ENCODE measurements at places on chromosomes 16 and 17. TPM values are rescaled to one million over a fixed set of nuclear protein-coding genes. Genes with fewer than 3 reads are reported as not detected.

CD300LB gene
- not detected for total RNA-seq

CFAP119 gene
- total RNA-seq: 4.8 TPM

TLCD2 gene
- not detected for total RNA-seq

CALB2 gene
- not detected for total RNA-seq

SRL gene
- total RNA-seq: not detected

CD300H gene
- total RNA-seq: not detected

DNA sequence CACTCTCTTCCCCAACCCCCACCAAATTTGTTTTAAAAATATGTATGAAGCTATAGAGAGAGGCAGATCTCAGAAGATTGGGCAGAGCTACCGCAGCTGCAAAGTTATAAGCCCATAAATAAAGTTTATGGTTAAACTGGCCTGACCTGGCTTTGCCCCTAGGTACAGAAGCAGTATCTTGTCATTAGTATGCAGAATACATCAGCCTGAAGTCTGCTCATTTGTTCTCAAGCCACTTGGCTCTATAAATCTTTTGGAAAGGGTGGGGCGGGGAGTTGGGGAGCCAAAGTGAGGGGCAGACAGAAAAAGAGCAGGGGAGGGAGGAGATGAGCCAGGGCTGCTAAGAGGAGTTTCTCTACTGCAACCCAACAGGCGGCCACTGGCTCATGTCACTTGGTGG lies 113.2 kb downstream of the SOX9 start:
- DNase-seq: no peak
- no peaks in the 10 kb centered on the region for H3K27me3 ChIP-seq
- no peaks in the 10 kb centered on the region for H3K4me1 ChIP-seq
- no peak overlapping the region for H3K4me3 ChIP-seq

DNA sequence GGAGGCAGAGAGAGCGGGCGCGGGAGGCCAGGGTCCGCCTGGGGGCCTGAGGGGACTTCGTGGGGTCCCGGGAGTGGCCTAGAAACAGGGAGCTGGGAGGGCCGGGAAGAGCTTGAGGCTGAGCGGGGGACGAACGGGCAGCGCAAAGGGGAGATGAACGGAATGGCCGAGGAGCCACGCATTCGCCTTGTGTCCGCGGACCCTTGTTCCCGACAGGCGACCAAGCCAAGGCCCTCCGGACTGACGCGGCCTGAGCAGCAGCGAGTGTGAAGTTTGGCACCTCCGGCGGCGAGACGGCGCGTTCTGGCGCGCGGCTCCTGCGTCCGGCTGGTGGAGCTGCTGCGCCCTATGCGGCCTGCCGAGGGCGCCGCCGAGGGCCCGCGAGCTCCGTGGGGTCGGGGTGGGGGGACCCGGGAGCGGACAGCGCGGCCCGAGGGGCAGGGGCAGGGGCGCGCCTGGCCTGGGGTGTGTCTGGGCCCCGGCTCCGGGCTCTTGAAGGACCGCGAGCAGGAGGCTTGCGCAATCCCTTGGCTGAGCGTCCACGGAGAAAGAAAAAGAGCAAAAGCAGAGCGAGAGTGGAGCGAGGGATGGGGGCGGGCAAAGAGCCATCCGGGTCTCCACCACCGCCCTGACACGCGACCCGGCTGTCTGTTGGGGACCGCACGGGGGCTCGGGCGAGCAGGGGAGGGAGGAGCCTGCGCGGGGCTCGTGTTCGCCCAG lies 1.2 kb upstream of the CBX4 start:
- peaks cover 35% of the 10 kb centered on the region for H3K27me3 ChIP-seq
- H3K4me1 ChIP-seq: peaks cover 47% of the 10 kb centered on the region
- peak overlapping the region; percentile 61 for H3K27ac ChIP-seq
- DNase-seq: peak; percentile 46

DNA sequence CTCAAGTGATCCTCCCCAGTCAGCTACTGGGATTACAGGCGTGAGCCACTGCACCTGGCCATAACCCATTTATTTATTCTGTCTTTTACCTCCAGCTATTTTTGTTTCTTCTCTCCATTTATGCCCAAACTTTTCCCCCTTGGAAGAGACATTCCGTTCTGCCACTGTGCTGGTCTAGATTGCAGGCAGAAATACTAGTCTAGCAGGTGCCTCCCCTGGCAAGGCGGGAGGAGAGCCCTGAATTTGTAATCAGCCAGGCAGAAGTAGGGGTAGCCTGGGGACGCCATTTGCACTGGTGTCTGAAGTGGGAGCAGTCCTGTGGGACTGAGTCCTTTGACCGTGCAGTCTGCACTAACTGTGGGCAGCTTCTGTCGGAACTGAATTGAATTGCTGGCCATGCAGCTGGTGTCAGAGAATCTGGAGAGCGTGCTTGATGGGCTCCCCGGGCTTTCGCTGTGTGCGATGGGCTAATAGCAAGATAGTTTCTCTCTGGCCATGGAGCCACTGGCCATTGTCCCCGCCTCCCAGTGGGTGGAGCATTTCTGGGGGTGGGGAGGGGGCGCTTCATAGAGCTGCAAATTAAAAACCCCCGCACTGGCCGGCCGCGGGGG lies 31.5 kb upstream of the LITAF start:
- H3K36me3 ChIP-seq: peaks cover 11% of the 10 kb centered on the region
- DNase-seq: no peak
- H3K27me3 ChIP-seq: no peaks in the 10 kb centered on the region
- H3K27ac ChIP-seq: no peak overlapping the region
- no peak overlapping the region for H3K4me3 ChIP-seq

- peak overlapping the region; percentile 84 for H3K4me3 ChIP-seq
- no peaks in the 10 kb centered on the region for H3K27me3 ChIP-seq
- H3K36me3 ChIP-seq: peaks cover 29% of the 10 kb centered on the region
- DNase-seq: peak; percentile 68
- H3K27ac ChIP-seq: peak overlapping the region; percentile 92
These were observed 1.5 kb downstream of the MRPL10 start for GRCh38 chr17:47829870-47830269.

DNA sequence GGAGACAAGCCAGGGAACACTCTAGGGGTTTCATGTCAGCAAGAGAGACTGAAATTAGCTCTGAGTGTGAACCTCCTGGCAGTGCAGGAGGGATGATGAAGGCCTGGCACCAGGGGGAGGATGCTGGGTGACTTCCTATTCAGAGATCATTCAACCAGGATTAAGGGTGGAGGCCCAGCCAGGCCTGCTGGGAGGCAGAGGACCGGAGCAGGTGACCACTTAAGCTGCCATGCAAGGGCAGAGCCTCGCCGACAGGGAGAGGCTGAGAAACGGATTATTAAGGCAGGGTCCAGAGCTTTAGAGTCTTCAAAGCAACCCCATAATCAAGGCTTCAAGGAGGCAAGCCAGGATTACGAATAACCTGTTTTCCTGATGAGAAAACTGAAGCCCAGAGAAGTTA lies 10.6 kb upstream of the SRCIN1 start:
- H3K4me3 ChIP-seq: no peak overlapping the region
- H3K4me1 ChIP-seq: no peaks in the 10 kb centered on the region
- DNase-seq: no peak
- H3K27ac ChIP-seq: no peak overlapping the region
- peaks cover 33% of the 10 kb centered on the region for H3K27me3 ChIP-seq
- no peaks in the 10 kb centered on the region for H3K36me3 ChIP-seq

DNA sequence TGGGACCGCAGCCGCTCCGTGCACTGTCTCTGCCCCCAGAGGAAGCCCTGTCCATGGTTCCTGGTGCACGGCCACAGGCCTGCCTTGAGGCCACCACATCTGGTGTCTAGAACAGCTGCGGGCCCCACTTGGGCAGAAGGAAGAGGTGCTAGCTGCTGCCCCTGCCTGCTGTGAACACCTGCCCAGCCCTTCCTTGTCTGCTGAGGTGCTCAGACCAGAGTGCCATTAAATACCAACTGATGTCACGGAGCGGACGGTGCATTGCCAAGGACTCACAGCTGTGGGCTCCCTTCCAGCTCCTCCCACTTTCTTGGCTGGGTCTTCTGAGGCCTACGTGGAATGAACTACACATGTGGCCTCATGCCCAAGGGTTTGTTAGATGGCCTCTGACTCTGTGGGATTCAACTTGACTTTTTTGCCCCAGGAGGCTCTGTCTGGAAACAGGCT lies 146.1 kb downstream of the RAB11FIP4 start:
- no peak overlapping the region for H3K27ac ChIP-seq
- DNase-seq: no peak
- peaks cover 4% of the 10 kb centered on the region for H3K36me3 ChIP-seq
- H3K27me3 ChIP-seq: no peaks in the 10 kb centered on the region

- no peak overlapping the region for H3K4me3 ChIP-seq
- H3K27ac ChIP-seq: no peak overlapping the region
- H3K27me3 ChIP-seq: no peaks in the 10 kb centered on the region
- no peaks in the 10 kb centered on the region for H3K4me1 ChIP-seq
These were observed 67.4 kb upstream of the SOX9 start for GRCh38 chr17:72053449-72053848.

- no peak overlapping the region for H3K4me3 ChIP-seq
- no peak for DNase-seq
- H3K4me1 ChIP-seq: peaks cover 3% of the 10 kb centered on the region
- H3K27me3 ChIP-seq: peaks cover 29% of the 10 kb centered on the region
- H3K36me3 ChIP-seq: no peaks in the 10 kb centered on the region
These were observed 99.0 kb upstream of the CDH5 start for GRCh38 chr16:66267292-66268014.

- no peak overlapping the region for H3K4me3 ChIP-seq
- no peaks in the 10 kb centered on the region for H3K4me1 ChIP-seq
- H3K36me3 ChIP-seq: no peaks in the 10 kb centered on the region
- no peak overlapping the region for H3K27ac ChIP-seq
- no peaks in the 10 kb centered on the region for H3K27me3 ChIP-seq
- DNase-seq: peak; percentile 26
These were observed 22.2 kb downstream of the CLEC19A start for GRCh38 chr16:19307587-19308241.

DNA sequence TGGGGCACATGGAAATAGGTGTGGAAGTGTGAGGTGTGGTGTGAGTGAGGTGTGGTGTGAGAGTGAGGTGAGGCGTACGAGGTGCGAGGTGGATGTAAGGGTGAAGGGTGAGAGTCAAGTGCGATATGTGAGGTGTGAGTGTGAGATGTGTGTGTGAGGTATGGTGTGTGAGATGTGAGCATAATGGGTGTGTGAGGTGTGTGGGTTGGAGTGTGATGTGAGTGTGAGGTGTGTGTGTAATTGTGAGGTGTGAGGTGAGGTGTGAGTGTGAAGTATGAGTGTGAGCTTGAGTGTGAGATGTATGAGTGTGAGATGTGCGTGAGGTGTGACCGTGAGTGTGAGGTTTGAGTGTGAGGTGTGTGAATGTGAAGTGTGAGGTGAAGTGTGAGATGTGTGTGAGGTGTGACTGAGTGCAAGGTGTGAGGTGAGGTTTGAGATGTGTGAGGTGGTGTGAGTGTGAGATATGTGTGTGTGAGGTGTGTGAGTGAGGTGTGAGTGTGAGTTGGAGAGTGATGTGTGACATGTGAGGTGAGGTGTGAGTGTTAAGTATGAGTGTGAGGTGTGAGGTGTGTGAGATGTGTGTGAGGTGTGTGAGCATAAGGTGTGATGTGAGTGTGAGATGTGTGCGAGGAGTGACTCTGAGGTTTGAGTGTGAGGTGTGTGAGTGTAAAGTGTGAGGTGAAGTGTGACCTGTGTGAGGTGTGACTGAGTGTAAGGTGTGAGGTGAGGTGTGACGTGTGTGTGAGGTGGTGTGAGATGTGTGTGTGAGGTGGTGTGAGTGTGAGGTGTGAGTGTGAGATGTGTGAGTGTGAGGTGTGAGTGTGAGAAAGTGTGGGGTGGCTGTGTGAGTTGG lies 354.0 kb downstream of the FOXL1 start:
- H3K36me3 ChIP-seq: no peaks in the 10 kb centered on the region
- peaks cover 3% of the 10 kb centered on the region for H3K4me1 ChIP-seq
- no peak overlapping the region for H3K27ac ChIP-seq
- DNase-seq: no peak
- H3K27me3 ChIP-seq: peaks cover 37% of the 10 kb centered on the region
- no peak overlapping the region for H3K4me3 ChIP-seq

- H3K27ac ChIP-seq: no peak overlapping the region
- peaks cover 4% of the 10 kb centered on the region for H3K36me3 ChIP-seq
- H3K27me3 ChIP-seq: no peaks in the 10 kb centered on the region
- no peaks in the 10 kb centered on the region for H3K4me1 ChIP-seq
These were observed 20.5 kb downstream of the PLCD3 start for GRCh38 chr17:45111850-45112249.

- H3K36me3 ChIP-seq: peaks cover 14% of the 10 kb centered on the region
- peak within 1 kb of the TSS; percentile 92 for H3K27ac ChIP-seq
These were observed at the start of gene SLC16A3 for GRCh38 chr17:82228842-82229697. TSS of gene SLC16A3 (plus strand) at chr17:82229042. CDS start at chr17:82236009, 6,967 bp downstream.

- no peaks in the 10 kb centered on the region for H3K4me1 ChIP-seq
- no peak overlapping the region for H3K4me3 ChIP-seq
- peaks cover 47% of the 10 kb centered on the region for H3K36me3 ChIP-seq
- DNase-seq: no peak
These were observed 20.6 kb upstream of the CDH15 start for GRCh38 chr16:89150981-89151380.

DNA sequence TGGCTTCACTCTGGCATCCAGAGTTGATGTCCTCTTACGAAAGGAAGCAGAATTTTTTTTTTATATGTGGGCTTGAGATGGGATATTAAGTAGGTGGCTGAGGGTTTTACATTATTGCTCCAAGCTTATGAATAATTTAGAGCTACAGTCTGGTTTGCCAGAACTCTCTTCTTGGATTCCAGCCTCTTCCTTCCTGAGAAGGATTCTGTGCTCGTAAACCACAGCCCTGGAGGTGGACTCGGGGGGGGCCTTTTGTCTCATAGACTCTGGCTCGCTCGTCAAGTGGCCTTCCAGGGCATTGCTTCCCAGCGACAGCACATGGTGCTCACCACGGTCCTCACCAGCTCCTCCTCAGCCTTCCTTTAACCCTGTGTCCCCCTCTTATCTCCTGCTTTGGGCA lies 43.2 kb downstream of the TMEM11 start:
- H3K4me3 ChIP-seq: no peak overlapping the region
- peak overlapping the region; percentile 13 for H3K27ac ChIP-seq
- H3K4me1 ChIP-seq: peaks cover 2% of the 10 kb centered on the region
- no peak for DNase-seq

DNA sequence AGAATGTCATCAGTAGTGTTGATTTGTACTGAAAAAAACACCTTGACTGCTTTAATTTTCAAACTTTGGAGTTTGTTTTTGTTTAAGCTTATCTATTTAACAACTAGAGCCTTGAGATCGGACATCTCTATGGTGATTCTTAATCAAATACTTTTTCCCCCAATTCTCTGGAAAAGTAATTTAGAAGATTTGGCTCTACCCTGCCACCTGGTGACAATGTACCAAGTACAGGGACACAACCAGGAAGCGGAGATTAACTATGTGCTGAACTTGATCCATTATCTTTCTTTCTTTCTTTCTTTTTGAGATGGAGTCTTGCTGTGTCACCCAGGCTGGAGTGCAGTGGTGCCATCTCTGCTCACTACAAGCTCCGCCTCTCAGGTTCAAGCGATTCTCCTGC lies 30.8 kb downstream of the USP43 start:
- H3K4me3 ChIP-seq: no peak overlapping the region
- DNase-seq: no peak
- peaks cover 4% of the 10 kb centered on the region for H3K36me3 ChIP-seq
- H3K27ac ChIP-seq: no peak overlapping the region
- peaks cover 9% of the 10 kb centered on the region for H3K27me3 ChIP-seq
- H3K4me1 ChIP-seq: no peaks in the 10 kb centered on the region

Measured in activated CD8-positive, alpha-beta T cell treated with anti-CD3 and anti-CD28 coated beads, Interleukin-2, amount 10 ng/mL, durations not matched to agents 7 days and 5 days (primary cell).